ENCODE measurements at places on chromosomes 6 and 20. TPM values are rescaled to one million over a fixed set of nuclear protein-coding genes. Genes with fewer than 3 reads are reported as not detected.

DNA sequence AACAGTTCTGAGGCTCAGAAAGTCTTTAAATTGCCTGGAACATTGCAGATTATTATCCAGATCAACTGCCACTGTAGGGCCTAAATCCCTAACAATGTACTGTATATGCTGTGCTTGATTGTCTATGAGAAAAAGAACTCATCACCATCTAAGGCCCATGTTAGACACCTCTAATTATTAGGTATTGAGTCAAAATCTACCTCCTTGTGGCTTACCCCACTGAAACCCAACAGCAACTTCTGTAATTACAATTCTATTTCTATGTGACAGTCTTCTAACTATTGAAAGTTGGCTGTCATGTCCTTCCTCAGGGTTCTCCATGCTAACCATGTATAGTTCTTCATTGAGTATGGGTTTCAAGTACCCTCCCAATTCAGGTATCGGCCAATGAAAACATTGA, 13.9 kb downstream of the MCM9 start:
- peak; percentile 12 for ATAC-seq

The CPXM1 gene
- 0.69 TPM for total RNA-seq

DNA sequence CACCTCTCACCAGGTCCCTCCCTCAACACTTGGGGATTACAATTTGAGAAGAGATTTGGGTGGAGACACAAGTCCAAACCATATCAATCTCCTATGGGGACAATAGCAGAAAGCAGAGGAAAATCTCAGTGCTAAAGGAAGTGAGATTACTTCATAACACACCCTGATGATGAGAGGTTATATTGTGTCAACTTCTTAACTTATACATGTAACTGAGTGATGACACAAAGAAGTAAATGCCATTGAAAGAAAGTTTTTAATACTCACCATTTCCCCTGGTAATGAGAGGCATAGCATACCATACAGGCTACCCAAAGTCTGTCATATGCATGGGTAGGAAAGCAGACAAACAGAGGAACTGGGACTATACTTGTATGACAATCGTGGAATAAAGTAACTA, 137.2 kb downstream of the MMUT start:
- no peak for ATAC-seq

DNA sequence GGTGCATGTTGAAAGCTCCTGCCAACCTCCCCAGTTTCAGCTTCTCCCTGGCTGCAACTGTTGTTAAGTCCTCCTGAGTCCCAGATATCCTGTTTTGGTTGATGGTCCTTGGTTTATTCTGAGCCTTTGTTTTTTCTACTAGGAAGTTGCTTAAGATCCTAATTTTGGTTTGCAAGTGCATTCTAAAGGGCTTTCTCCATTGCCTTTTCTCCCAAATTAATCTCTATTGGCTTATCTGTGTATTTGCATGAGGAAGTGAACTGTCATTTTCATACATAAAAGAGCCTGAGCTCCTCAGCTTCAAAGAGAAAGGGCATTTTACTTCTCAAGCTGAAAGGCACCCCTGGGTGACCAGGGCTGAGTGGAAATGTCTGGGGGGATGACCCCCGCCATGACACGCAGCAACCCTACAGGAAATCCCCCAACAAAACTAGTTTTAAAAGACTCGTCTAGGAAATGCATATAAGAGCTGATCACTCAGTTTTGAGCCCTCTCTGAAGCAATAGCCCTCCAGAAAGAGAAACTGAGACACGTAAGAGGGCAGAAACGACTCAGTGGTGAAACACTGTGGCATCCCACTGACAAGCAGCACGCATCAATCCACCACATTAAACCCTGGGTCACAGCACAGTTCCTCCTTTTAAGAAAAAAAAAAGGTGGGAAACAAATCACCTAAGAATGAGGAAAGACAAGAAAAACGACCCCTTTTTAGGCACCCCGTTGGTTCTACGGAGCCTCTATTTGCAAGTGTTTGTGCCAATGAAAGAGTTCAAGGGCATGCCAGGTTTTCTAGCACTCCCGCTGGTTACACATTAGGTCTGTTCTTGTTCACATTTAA, 140.9 kb downstream of the THBS2 start:
- ATAC-seq = peak; percentile 18

DNA sequence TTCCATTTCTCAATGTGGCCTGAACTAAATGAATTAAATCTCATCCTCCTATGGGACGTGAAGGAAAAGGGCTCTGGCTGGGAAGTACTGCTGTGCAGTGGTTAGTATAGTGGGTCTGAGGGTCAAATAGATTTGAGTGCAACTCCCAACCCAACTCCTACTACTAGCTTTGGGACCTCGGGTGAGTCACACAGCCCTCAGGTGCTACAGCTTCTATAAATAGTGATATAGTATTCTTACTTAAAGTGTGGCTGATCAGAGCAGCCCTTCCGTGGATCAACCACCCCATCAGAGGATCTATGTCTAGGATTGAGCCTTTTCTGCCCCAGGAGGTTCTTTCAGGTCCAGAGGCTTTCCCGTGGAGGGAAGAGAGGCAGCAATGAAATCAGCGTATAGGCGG, 904 bp upstream of the UST start:
- no peak for ATAC-seq

The SLC22A7 gene
- total RNA-seq = not detected

- ATAC-seq = no peak
Measured at GRCh38 chr6:7859591-7859990, 51.0 kb downstream of the TXNDC5 start.

The BHLHE23 gene
- total RNA-seq = not detected

The REM1 gene
- not detected for total RNA-seq

DNA sequence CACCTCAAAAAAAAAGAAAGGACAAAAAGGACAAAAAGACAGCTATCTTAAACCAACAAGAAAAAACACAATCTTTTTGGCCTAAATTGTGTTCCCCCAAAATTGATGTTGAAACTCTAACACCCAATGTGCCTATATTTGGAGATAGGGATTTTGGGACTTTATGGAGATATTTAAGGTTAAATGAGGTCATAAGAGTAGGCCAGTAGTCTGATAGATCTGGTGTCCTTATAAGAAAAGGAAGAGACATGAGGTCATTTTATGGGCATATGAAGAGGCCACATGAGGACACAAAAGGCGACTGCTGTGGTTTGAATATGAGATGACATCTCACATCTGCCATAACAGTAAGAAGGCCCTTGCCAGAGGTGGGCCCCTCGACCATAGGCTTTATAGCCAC, 49.5 kb downstream of the TRIM38 start:
- ATAC-seq = no peak

DNA sequence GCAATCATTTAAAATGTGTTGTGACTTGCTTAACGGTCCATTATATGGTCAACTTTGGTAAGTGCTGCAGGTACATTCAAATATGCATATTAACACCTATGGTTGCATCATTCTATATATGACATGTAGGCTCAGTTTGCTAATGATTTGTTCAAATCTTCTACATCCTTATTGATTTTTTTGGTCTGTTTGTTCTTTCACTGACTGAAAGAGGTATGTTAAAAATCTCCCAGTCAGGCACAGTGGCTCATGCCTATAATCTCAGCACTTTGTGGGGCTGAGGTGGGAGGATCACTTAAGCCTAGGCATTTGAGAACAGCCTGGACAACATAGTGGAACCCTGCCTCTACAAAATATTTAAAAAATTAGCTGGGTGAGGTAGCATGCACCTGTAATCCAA, 29.2 kb downstream of the PIGU start:
- ATAC-seq = no peak

The EYA4 gene
- total RNA-seq = not detected

DNA sequence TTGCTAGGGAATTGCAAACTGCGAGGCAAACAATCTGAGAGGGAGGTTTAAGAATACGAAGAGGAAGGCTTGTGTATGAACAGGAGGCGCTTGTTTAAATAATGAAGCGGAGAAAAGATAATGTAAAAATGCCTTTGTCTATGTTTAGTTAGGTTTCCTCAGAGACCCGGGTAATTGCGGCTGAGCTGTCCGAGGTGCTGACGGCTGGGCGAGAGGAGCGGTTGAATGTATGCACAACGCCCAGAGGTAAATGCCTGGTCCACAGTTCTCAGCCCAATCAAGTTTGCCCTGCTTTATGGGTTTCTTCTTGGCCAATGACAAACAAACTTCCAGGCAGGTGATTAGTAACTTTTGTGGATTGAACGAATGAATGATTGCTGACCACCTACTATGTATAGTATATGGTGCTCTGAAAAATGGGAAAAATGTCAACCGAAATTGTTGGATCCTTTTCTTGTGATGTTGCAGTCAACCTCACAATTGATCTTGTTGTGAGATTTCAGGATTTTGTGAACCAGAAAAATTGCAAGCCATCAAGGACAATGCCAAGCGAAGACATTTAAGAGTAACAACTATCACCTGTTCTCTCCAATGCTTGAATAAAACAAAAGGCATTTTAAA, 38.3 kb upstream of the SLC32A1 start:
- ATAC-seq = no peak

All from activated T-helper 17 cell treated with anti-CD3 and anti-CD28 coated beads, Interleukin-2, amount 50 U/mL, for 72 hours (primary cell).